ENCODE measurements at places on chromosomes 1 and 21.
A peak's percentile ranks its signal among the peaks of the same experiment; 100 is the strongest.

DNA sequence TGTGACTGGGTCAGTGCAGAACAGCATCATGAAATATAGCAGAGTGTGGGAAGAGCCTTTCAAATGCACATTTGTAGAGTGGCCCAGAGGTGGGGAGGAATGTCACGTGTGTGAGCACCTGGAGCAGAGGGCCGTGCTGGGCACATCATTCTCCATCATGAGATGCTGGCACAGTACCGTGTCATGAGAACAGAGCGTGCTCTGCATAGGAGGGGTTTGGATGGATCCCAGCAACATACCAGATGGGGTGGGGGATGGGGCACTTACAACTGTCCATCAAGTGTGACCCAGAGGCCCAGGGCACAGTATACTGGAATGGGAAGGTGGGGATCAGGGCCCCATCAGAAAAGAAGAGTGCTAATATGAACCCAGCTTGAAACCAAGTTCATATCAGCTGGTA lies 182.0 kb downstream of the LMX1A start:
- DNase-seq: no peak

DNA sequence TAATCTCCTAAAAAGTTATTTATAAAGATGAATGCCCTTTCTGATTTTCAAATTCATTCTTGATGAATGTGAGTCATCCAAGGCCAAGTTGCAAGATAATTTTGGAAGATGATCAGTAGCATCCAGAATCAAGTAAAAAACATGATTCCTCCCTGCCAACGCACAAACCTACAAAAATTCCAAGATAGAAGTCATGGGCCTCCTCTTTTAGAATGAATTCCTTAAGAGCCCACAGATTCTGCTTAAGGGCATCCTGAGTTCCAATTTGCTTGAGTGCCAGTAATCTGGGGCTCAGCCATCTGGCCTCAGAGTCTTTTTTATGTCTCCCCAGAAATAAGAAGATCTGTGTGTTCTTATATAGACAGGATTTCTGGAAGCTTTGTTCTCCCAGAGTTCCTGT lies 23.2 kb upstream of the SPATA6 start:
- DNase-seq: no peak

GRCh38 chr1:57770772-57771171 lies 346.9 kb upstream of the DAB1 start:
- DNase-seq: no peak

DNA sequence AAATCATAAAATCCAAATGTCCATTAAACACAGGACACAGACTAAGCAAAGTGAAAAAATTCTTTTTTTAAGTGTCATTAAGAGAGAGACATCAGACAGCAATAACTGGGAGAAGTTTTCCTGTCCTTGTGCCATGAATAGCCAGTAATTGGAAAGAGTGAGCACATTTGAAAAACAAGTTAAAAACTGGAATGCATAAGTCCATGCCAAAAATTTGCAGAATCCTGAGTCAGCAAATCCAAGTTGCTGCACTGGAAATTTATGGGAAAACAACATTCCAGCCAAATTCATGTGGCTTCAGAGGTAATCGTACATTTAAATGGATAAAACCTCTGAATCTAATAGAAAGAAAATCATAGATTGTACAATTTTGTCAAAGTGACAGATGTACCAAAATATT lies 291.4 kb downstream of the LRRC40 start:
- DNase-seq: no peak

DNA sequence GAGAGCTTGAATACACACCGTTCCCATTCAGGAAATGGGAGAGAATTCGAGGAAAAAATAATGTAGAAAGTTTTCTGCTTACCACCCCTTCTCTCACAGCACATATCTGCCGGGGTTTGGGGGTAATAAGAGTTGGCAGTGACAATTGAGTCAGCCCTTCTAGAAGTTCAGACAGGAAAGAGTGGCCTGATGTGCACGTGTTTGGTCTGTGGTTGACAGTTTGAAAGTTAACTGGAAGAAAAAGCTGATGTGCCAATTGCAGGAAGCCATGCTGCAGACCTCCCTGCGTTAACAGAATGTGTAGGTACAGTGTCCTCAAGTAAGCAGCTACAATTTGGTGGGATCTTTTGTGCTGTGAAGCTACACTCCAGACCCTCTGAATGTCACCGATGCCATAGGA lies 50.9 kb downstream of the DHX9 start:
- no peak for DNase-seq

GRCh38 chr1:91798740-91799139 lies 87.2 kb downstream of the TGFBR3 start:
- DNase-seq: no peak

DNA sequence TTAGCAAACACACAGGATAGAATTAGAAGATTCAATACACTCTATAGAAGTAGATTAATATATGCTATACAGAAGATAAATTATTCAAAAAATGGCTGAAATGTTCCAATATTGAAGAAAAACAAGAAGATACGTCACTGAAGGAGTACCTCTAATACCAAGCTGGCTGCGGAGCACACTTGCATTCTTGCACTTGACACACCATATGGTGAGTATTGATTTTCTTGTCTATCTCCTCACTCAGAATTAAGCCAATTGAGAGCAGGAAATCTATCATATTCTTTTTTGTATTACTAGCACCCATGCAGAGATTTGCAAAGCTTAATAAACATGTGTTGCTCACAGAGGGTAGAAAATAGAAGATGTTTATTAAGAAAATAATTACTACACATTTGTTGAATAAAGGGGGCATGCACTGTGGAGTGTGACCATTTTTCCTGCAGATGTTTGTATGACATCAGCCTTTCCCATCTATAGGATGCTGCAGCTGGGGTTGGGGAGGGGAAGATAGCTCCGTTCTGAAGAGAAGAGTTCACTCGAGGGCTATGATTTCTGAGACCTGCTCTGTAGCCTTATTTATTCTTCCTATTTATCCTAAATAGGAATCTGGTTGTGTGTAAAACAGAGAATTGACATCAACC lies 318.1 kb downstream of the HHIPL2 start:
- no peak for DNase-seq

DNA sequence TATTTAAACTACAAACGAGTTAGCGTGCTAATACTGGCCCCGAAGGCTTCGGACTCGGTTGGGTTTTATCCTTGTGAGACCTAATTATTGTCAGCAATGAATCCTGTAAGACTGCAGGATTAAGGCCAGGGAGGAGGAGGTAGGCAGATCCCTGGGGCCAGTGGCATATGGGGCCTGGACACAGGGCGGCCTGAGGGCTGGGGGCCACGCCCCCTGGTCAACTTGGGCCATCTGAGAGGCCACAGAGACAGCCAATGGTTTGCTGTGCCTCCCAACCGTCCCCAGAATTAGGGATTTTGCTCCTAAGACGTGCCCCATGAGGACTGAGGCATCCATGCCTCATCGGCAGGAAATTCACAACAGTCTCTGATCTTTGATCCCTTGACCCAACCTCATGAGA lies 31.1 kb upstream of the DISP3 start:
- DNase-seq: no peak

GRCh38 chr1:230537456-230537855 lies 104.8 kb upstream of the COG2 start:
- DNase-seq: no peak

DNA sequence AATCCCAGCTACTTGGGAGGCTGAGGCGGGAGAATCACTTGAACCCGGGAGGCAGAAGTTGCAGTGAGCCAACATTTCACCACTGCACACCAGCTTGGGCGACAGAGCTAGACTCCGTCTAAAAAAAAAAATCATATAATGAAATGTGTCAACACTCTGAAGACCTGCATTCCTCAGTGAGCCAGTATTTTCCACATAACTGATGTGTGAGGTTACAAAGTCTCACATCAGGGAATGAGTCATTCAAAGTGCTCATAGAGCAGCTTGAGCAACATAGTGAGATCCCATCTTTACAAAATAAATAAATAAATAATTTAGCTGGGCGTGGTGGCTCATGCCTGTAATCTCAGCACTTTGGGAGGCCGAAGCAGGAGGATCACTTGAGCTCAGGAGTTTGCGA lies 65.5 kb downstream of the CASZ1 start:
- DNase-seq: no peak

GRCh38 chr21:45970674-45971615 lies 10.6 kb upstream of the COL6A1 start:
- DNase-seq: no peak

GRCh38 chr1:204437796-204438570 lies 26.4 kb upstream of the PPP1R15B start:
- DNase-seq: peak; percentile 1

GRCh38 chr1:29845910-29846309 lies 609.6 kb downstream of the PTPRU start:
- no peak for DNase-seq

GRCh38 chr1:167524651-167525050 lies 6.3 kb upstream of the CD247 start:
- no peak for DNase-seq

GRCh38 chr1:38291906-38292521 lies 245.4 kb upstream of the POU3F1 start:
- DNase-seq: no peak

DNA sequence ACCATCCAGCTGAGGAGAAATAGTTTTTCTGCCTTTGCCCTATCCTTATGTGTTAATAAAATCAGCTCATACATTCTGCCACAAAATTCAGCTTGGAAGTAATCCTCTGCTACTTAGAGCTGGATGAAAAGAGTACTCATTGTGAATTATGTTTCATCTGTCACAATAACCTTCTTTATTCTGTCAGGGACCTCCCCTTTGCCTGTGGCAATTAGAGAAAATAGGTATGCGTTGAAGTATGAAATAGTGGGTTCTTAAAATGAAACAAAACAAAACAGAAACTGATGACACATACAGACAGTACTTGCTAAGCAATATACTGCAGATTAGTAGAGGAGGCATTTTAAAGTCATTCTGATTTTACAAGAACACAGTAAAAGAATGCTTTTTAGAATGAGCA lies 578.5 kb downstream of the USP25 start:
- DNase-seq: peak; percentile 11

DNA sequence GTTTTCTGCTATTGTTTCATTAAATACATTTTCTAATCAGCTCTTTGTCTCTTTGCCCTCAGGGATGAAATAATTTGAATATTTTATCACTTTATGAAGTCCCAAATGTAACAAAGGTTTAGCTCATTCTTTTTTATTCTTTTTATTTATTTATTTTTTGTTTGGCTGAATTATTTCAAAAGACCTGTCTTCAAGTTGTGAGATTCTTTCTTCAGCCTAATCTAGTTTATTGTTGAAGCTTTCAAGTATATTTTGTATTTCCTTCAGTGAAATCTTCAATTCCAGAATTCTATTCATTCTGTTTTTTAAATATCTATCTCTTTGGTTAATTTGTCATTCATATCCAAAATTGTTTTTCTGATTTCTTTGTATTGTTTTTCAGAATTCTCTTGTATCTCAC lies 10.8 kb downstream of the LY9 start:
- no peak for DNase-seq

- DNase-seq: no peak
These were observed 44.3 kb downstream of the TPR start for GRCh38 chr1:186330758-186331157.

DNA sequence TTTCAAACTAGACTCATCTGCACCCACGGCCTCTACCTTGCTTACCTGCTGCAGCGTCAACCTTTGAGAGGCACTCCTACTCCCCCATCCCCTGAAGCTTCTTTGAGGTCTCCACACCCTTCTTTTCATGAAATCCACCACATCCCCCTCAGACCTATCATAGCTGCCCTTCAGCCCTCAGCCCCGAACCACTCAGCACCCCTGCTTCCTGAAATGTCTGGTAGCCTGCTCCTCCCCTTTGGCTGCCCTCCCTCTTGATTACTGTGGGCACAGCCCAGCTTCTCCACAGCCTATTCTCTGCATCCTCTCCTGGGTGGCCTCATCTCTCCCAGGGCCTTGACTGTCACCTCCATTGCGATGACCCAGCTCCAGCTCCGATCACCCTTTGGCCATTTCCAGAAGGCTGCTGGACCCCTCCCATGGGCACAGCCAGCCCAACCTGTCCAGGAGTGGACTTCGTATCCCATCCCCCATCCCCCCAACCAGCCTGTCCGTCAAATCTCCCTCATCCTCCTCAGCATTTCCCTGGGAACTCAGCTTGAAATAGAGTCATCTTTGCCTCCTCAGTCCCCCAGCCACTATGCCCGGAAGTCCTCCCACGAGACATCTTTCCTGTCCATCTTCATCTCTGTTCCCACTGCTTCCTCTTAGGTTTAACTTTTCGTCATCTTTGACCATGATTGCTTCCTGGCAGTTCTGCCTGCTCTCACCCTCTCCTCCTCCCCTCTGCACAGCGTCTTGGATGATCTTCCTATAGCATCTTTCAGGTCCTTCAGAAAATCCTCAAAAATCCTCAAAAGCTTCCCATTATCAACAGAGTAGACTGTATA lies 6.1 kb upstream of the ADORA1 start:
- DNase-seq: no peak

DNA sequence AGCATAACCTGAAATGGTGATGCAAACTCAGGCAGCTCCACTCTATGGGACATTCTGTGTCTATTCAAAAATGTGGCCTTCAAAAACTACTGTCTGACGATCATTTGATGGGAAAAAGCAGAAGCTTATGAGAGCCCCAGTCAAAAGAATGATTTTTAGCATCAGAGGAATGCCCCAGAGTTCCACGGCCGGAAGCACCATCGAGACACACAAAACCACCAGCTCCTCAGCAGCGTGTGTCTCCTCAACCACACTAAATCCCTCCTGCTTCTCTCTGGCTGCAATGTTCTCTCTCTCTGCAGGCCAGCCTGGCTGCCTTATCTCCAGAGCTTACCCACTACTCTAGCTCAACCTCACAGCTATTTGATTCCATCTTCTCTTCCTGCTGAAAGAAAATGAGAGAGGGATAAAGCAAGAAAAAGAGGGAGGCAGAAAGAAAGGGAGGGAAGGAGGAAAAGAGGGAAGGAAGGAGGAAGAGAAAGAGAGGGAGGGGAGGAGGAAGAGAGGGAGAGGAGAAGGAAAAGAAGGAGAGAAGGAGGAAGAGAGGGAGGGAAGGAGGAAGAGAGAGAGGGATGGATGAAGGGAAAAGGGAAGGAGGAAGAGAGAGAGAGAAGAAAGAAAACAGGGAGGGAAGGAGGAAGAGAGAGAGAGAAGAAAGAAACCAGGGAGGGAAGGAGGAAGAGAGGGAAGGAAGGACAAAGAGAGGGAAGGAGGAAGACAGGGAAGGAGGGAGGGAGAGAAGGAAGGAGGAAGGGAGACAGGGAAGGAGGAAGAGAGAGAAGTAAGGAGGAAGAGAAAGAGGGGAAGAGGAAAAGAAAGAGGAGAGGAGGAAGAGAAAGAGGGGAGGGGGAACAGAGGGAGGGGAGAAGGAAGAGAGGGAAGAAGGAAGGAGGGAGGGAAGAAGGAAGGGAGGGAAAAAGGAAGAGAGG lies 33.5 kb upstream of the LAPTM5 start:
- no peak for DNase-seq

- no peak for DNase-seq
These were observed 92.0 kb downstream of the CNIH3 start for GRCh38 chr1:224707843-224708725.

GRCh38 chr1:15943992-15944307 lies 32.0 kb downstream of the ZBTB17 start:
- no peak for DNase-seq

All from NCI-H1417 treated with DMSO at 0.1 percent for 48 hours (cell line).